ENCODE measurements at places on chromosomes 1 and 21. TPM values are rescaled to one million over a fixed set of nuclear protein-coding genes. Genes with fewer than 3 reads are reported as not detected.

DNA sequence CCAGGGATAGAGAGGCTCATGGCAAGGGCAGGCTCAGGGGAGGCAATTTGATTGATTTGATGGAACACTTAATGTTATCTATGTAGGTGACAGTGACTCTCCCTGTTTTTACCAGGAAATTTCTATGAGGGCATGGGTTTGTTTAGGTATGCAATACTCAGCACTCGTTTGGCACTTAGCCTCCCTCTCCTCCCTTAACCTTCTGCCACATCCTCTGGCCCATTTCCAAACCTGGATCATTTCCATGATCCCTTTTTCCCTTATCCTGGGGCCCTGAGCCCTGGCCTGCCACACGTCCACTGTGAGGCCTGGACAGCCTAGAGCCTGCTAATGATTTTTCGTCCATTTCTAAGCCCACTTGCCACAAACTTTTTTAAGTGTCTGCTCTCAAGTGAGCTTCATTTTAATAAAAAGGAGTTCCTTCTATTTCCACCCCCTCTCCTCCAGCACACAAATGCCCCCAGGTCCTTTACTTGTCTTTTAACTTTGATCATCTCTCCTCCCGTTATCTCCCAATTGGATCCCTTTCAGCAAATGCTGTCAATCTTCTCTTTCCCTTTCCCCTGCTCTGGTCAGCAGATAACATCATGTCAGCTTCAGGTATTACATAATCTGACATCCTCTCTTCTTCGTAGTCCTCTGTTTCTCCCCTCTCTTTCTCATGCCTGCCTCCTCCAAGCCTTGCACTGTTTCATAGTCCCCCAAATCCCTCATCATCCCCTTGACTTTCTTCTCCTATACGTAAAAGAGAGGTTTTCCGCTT, 37.8 kb upstream of the GADD45A start:
- DNase-seq = no peak

GRCh38 chr1:233597489-233597901, 16.4 kb upstream of the KCNK1 start:
- DNase-seq = no peak

DNA sequence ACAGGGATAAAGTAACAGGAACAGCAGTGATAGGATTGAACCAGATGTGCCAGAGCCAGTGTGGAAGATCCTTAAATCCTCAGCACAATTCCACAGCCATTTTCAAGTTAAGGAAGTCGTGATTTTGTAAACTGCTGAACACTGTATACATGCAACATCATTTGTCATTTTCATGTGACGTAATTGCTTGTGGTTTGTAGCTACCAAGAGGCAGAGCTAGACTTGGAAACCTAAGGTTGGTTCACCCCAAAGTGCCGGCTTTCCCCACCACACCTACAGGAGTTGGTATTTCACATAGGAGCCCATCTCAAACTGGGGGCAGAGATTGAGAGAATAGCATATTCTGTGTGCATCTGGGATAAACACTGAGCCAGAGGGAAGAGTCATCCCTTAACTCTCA, 113.9 kb downstream of the CAPN8 start:
- no peak for DNase-seq

The SRM gene
- total RNA-seq = 152 TPM

- no peak for DNase-seq
These were observed 14.1 kb upstream of the WNT9A start for GRCh38 chr1:227961651-227962466.

DNA sequence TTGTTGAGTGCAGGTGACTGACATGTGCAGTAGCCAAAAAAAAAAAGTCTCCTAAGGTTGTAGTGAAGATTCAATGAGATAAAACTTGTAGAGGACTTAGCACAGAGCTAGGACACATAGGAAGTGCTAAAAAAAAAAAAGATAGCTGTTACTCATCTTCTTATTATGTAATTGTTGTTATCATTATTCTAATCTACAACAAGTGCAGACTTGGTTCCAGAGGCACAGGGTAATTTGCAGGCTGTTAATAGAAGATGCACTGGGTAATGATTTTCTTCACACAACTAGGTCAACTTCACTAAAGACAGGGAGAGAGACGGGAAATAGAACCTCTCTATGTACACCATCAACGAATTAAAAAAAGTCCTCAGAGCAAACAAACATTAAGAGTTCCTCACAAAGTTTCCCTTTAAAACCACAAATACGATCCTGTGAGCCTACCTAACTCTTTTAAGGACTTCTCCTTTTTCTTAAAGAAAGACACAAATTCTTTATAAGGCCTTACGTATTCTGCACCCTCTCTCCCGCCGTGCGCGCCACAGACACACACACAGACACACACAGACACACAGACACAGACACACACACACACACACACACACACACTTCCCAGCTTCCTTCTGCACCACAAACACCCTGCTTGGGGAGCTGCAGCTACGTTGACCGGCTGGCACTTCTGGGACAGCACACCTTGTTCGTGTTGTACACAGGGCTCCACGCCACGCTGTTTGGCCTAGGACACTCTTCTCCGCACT, 49.8 kb upstream of the GADD45A start:
- no peak for DNase-seq

GRCh38 chr1:3780901-3781300, 8.4 kb downstream of the SMIM1 start:
- no peak for DNase-seq

The SLAMF9 gene
- total RNA-seq = not detected

GRCh38 chr1:199335496-199335895, 692.0 kb upstream of the NR5A2 start:
- DNase-seq = no peak

The CGN gene
- total RNA-seq = 7.2 TPM

- no peak for DNase-seq
These were observed 2.2 kb upstream of the IRF6 start for GRCh38 chr1:209808059-209808581.

The ASB17 gene
- total RNA-seq = not detected

GRCh38 chr1:48254254-48254653, 31.7 kb downstream of the SLC5A9 start:
- no peak for DNase-seq

DNA sequence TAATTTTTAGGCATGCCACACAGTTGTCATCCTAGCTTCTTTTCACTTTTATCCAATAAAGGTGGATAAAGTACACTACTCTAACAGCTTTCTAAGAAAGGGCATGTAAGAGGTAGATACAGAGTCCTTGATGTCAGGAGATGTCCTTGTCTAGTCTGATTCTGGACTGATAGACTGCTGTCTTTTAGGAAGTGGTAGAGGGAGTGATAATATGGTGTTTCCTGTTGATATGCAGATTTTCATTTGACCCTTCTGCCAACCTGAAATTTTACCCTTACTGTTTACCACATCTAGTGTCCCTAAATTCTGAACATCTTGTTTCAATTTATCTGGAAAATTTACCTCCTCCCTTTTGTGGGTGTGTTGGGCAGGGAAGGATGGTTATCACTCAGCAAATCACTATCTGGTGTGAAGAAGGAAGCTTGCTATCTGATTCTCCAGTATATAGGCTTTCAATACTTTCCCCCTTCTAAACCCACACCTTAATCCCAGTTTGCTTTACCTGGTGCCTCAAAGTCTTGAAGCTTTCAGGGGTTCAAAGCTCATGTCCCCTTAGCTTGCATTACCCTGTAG, 354.9 kb upstream of the SNX7 start:
- DNase-seq = no peak

The NPPA gene
- total RNA-seq = not detected

DNA sequence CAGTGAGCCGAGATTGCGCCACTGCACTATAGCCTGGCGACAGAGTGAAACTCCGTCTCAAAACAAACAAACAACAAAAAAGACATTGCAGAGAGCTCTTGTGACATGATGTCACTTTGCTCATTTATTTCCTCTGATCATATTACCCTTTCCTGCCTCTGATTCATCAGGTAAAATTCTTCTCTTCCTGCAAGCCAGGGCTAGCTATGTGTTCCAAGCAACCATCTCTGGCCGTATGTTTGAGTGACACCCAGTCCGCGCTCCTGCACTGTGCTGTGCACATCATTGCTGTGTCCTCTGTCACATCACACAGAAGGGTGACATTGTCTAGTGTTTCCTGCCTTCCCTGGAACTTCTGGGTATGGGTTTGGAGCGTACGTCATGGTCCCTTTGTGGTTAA, 251.3 kb downstream of the PCP4 start:
- DNase-seq = no peak

The TNFAIP8L2 gene
- not detected for total RNA-seq

The ZDHHC18 gene
- 41.7 TPM for total RNA-seq

- no peak for DNase-seq
These were observed 43.3 kb upstream of the TSHB start for GRCh38 chr1:114986286-114986685.
